ENCODE measurements at places on chromosomes 3 and 15.

GRCh38 chr15:63495780-63496488, 8.5 kb upstream of the USP3 start:
- DNase-seq = no peak

DNA sequence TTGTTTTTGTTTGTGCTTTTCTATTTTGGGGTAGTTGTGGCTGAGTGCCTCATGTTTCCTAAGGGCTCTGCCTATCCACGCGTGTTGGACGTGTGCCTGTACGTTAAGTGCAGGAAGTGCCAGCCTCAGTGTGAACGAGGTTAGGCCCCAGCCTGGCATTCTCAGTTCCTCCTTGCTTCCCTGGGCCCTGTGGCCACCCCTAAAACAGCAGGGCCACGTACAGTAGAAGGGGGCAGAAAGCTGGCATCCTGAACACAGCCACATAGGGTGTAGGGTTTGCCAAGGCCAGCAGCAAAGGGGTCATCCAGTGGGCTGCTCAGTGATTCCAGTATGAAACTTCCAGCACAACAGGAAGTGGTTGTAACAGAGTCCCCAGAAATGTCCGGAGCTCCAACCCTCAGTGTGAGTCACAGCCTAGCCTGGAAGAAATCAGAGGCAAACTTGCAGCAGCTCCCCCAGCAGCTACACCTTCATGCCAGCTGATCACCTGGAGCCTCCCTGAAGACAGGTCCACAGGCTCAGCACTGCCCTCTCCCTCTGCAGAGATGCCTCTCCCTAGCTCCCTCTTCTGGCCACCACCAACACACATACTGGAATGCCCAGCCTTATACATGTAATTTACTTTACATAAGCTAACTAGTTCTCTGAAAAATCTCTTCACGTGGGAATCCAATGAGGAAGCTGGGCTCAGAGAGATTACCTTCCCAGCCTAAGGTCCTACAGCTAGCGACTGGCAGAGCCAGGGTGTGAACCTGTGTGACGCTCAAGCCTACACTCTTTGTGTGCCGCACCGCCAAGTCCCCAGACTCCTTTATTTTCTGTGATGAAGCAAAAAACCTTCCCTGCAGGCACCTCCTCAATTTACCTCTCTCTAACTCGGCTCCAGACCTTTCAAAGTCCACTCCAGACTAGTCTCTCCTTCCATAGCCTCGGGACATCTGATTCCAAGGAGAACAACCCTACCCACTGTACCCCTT, 26.6 kb downstream of the ILDR1 start:
- peak; percentile 36 for DNase-seq

- DNase-seq = no peak
These were observed 2.2 kb downstream of the MAN2C1 start for GRCh38 chr15:75366163-75366562.

DNA sequence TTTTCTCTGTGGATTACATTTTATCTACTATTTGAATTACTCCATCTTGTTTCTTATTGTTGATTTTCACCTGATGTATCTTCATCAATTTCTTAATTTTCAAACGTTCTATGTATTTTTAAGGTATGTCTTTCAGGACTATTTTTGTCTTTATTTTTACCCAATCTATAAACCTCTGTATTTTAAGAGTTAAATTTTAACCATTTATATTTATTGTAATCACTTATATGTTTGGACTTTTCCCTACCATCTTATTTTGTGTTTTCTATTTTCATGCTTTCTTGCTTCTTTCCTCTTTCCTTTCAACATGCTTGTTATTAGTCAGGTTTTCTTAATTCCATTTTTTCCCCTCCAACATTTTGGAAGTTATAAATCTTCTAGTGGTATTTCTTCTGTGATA, 49.5 kb upstream of the NR2E3 start:
- no peak for DNase-seq

- DNase-seq = no peak
These were observed 285.8 kb upstream of the SEMA6D start for GRCh38 chr15:47431501-47431900.

DNA sequence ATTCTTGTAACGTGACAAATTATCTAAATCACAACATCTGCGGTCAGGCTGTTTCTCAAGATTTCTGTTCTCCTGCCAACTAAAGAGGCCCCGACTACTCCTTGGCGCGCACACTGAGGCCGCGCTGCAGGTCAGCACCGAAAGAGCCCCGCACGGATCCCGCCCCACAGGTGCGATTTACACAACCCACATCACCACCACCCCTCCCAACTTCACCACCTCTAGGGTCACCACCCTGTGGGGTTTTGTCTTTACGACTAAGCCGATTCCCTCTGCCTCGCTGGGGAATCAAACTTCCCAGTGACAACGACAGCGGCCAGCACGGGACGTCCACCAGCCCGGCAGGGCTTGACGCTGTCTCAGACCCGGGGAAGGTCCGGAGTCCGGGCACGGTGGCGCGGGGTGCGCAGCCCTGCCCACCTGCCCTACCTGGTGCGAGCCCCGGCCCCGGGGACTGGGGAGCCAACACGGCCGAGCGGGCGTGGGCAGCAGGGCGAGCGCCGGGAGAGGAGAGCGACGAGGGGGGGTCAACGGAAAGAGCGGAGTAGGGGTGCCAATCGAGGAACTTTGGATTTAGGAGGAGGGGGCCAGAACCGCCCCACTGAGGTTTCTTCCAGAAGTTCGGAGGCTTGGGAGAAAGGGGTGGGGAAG, 764 bp downstream of the UACA start:
- DNase-seq = no peak

DNA sequence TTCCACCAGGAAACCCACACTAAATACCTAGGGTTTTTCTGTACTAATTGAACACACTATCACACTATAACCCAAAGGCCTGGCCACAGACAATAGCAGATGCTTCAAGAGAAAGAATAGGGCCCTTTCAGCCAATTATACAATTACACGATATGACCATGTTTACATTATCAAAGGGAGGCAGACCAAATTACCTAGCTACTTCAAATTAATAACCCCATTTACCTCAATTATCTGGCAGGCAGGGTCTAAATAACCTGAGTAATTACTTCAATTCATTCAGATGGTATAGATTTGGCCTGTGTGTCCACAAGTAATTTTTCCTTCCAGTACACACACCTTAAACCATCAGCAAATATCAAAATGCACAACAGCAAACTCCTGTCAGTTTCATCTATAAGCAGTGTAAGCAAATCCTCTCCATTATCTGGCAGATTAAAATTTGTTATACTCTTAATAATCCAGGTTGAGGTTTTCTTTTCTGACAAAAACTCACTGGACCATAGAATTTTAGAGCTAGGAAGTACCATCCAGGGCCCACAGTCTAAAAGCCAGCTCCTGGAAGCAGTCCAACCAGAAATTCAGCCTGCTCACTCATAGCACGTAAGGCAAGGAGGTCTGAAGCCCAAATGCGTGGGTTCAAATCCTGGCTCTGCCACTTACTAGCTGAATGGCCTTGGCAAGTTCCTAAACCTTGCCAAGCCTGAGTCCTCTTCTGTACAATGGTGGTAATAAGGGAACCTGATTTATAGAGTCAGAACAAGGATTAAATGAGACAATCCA, 51.8 kb downstream of the RFTN1 start:
- DNase-seq = no peak

- DNase-seq = no peak
These were observed 8.7 kb downstream of the CTDSPL2 start for GRCh38 chr15:44435893-44436667.

GRCh38 chr3:196388956-196389355, 43.3 kb downstream of the UBXN7 start:
- no peak for DNase-seq

GRCh38 chr3:31133541-31133940, 239.1 kb upstream of the GADL1 start:
- DNase-seq = no peak

GRCh38 chr3:65963787-65964677, 74.7 kb downstream of the MAGI1 start:
- no peak for DNase-seq

GRCh38 chr3:58321791-58322190, 10.9 kb upstream of the PXK start:
- DNase-seq = no peak

DNA sequence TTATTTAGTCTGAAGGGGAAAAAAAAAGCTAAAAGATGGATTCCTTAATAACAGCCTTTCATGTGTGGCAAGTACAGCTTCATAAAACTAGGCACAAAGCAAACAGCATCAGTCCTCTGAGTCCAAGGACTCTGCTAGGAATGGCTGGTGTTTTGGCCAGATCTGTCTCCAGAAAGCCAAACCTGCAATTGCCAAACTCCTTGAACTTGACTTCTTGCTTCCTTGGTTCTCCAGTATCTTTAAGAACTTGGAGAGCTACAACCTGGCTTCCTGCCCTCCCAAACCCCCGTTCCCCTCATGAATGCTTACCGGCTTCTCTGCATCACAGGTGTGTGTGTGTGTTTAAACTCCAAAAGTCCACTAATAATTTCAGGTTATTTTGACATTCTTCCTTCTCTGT, 1.6 kb upstream of the PLOD2 start:
- no peak for DNase-seq

DNA sequence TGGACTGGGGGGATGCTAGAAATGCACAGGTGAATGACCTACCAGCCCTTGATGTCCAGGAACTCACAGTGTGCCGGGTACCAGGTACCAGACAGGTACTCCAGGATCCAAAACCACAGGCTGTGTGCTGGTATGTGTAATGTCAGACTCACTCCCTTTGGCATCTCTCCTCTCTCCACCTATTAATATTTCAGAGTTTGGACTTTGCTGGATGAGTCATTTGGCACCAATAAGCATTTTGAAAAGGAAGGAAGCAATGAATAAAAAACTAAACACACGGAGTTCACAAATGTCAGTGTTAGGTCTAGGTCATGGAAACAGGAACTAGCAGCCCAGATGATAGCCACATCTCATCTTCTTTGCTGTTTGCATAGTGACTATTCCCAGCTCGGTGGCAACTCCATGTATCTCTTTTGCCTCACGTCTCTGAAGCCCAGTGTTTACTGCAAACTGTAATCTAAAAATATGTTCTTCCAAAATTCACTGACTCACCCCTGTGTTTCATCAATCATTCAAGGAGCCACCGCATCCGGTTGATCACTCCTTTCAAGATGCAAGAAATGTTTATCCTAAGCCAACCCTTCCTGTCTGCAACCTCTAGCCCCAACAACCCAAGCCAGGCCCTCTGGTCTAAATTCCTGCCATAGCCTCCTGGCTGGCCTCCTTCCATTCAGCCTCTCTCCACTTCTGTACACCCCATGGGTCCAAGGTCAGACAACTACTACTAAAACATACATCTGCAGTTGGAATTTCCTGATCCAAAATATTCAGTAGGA, 8.4 kb downstream of the ITGB5 start:
- no peak for DNase-seq

GRCh38 chr3:161072211-161072621, 32.9 kb downstream of the B3GALNT1 start:
- no peak for DNase-seq

GRCh38 chr15:63523306-63523990, 19.1 kb downstream of the USP3 start:
- no peak for DNase-seq

- DNase-seq = peak; percentile 45
These were observed 35.0 kb upstream of the DENND4A start for GRCh38 chr15:65827065-65827464.

DNA sequence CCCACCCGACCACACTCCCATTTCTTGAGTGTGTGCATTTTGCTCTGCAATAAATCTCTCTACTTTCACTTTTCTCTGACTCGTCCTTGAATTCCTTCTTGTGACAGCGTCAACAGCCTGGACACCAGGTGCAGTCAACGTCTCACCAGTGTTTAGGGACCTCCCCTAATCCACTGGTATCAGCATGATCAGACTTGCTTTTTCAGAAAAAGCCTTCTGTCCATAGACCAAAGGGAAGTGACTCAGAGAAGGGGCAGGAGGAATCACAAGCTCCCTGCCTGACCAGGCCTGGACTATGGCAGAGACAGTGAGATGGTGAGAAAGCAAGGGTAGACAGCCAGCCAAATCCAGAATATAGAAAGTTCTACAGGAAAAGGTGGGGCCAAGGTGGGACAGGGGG, 15.5 kb downstream of the CCR5 start:
- DNase-seq = no peak

- no peak for DNase-seq
These were observed 397.4 kb upstream of the TPM1 start for GRCh38 chr15:62644889-62645742.

DNA sequence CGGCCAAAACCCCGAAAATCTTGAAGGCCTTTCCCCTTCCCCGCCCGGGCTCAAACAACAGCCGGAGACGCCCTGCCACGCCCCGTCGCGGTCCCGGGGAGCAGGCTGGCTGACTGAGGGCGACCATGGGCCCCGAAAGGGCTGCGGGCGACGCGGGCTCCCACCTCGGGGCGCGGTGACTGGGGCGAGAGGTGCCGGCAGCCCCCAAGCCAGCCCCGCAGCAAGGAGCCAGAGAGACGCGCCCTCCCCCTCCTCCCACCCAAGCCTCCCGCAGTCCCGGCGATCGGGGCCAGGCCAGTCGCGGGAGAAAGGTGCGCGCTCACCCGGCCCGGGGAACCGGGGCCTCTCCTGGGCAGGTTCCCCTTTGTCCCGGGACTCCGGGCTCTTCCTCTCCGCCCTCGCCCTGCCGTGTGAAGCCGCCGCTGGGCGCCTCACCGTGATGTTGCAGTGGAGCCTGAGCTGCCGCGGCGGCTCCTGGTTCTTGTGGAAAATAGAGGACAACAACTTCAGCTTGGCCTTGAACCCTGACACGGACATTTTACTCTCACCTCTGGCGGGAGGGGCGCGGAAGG, 30.6 kb upstream of the ZSCAN2 start:
- peak; percentile 45 for DNase-seq

DNA sequence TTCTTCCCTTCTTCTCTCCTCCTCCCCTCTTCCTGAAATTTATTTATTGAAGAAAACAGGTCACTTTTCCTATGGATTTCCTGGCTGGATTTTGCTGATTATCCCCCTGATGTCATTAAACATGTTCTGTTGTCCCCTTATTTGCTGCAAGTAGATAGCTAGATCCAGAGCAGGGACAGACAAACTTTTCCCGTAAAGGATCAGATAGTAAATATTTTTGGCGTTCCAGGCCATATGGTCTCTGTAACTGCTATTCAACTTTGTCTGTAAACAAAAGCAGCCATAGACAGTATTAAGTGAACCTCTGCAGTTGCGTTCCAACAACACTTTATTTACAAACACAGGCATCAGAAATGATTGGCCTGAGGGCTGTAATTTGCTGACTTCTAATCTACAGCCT, 241.3 kb downstream of the NEK10 start:
- DNase-seq = no peak

Data from CD4-positive, alpha-beta T cell treated with Interleukin-17A for 1 hour (primary cell).